ENCODE measurements at places on chromosomes 2 and 18.

- no peak for DNase-seq
Measured at GRCh38 chr2:119425620-119426395, 5.8 kb upstream of the TMEM37 start.

- no peak for DNase-seq
Measured at GRCh38 chr2:239318151-239318611, 82.6 kb downstream of the HDAC4 start.

GRCh38 chr18:42032447-42032846 lies 77.4 kb downstream of the PIK3C3 start:
- no peak for DNase-seq

DNA sequence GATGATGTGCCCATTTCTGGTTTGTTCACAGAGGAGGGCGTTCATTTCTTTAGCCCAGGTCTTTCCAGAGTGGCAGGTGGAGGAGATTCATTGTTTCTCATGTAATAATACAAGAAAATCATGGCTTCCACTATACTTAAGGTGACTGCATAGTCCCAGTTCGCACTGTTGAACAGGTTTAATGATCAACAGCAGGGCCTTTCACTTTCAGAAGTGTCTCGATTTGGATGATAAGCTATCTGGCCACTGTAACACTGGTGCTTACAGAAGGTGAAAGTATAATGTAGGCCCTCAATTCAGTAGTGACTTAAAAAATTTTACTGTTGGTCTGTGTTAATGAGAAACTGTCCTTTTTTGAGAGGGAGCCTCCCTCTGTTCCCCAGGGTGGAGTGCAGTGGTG lies 1.4 kb downstream of the RMC1 start:
- no peak for DNase-seq

DNA sequence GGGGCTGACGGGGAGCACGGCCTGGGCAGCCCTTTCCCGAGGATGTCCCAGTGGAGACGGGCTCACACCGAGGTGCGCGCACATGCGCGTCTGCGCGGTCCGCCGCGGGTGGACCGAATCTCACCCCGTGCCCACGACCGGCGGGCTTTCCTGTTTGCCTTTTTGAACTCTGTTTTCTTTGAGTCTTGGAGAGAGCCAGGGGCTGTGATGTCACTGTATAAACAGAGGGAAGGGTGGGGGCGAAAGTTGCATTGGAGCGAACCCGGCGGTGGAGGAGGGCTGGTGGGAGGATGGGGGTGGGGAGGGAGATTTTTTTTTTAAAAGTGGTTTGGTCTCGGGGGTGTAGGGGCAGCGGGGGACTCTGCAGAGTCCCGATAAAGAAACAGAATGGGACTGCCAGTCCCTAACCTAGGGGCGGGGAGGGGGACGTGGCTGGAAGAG lies 141.2 kb upstream of the CTAGE1 start:
- DNase-seq = peak; percentile 28

DNA sequence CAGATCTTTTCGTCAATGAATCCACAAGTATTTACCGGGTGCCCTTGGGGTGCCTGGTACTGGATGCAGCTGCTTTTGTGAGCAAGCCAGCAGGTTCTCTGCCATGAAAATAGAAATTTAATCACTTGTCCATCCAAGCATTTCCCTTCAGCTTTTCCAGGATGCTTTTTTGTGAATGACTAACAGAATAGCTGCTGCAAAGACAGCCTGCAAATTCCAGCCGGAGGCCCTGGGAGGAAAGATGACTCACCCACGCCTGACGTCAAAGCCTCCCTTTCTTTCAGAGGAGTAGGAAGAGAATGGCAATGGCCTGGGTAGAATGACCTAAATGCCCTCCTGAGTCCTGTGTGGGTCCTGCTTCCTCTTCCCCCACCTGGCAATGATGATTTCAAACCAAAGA lies 111.9 kb downstream of the AP1S3 start:
- DNase-seq = peak; percentile 74

DNA sequence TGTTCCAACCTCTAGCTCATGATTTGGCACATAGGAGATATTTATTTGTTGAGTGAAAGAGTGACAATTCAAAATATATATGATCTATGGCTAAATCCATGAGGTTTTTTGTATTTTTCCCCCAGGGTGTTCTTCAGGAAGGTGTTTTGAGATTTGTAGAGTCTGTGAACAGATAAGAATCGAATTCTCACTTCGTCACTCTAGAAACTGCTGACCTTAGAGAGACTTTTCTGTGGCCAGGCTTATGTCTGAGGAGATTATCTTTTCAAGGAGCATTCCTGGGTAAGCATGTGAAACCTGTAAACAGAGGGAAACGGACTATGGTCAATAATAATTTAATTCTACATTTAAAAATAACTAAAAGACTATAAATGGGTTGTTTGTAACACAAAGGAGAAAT lies 849 bp upstream of the ITGB6 start:
- DNase-seq = no peak

DNA sequence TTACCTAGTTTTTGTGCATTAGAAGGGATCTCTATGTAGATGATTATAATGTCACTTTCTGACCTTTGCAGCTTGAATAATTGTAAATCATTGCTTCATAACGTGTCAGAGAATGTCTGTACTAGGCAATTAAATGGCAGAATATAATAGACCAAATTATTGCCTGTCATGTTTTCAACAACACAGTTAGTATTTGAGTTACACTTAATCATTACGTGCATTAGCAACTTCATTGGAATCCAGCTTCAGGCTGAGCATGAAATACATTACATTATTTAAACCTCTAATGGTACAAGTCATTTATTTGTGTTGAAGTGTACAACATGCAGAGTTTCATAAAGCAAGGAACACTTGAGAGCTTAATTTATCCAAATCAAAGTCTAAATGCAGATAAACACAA lies 48.0 kb downstream of the ZNF407 start:
- DNase-seq = no peak

GRCh38 chr2:147548451-147548850 lies 296.4 kb upstream of the ACVR2A start:
- DNase-seq = no peak

- DNase-seq = no peak
Measured at GRCh38 chr18:1544016-1544415, 639.3 kb downstream of the ADCYAP1 start.

- peak; percentile 91 for DNase-seq
Measured at GRCh38 chr2:104853534-104854497, at the start of gene POU3F3. TSS of gene POU3F3 (plus strand) at chr2:104854115. CDS start at chr2:104855511, 1,396 bp downstream.

DNA sequence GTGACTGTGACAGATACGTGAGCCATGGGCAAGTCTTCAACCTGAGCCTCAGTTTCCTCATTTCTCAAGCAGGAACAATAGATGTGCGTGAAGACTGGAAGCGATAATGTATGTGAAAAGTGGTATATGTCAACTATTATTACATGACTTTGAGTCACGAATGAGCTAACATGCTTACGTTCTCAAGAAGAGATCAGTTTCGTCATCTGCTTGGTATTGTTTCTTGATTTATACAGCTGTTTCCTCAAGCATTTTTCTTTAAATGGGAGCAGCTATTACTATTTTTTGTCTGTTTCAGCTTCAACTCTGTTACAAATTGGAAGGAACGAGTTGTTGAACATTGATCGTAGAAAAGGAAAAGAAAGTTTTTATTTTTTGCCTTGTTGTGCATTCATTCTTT lies 48.5 kb upstream of the THOC1 start:
- no peak for DNase-seq

DNA sequence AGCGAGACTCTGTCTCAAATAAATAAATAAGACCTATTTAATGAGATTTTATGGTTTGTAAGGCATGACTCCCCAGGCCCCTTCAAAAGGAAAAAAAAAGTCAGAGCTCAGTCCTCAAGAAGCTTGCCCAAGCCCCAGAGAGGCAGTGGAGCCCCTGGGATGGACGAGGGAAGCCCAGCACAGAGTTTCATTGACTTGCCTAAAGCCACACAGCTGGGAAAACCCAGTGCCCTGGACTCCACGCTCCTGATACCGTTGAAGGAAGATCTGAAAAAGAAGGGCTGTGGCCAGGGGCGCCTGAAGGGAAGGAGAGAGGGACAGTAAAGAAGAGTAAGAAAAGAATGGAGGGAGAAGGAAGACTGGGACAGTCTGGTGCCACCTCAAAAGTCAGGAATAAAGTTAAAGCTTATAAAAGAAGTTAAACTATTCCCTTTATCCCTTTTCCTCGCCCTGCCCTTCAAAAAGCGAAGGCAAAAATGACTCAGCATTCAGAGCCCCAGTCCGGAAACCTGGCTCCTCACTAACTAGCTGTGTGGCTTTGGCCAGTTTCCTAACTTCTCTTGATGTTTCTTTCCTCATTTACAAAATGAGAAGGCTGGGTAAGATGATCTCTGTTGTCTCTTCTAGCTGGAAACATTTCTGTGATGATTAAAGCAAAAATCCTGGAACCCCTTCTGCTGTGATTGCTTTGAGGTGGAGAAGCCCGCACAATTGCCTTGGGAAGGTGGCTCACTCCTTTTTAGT lies 46.7 kb downstream of the LYPD1 start:
- DNase-seq = no peak

- DNase-seq = no peak
Measured at GRCh38 chr2:241546771-241547498, 11.6 kb upstream of the BOK start.

GRCh38 chr2:145546091-145546490 lies 1026.2 kb upstream of the ZEB2 start:
- no peak for DNase-seq

GRCh38 chr18:58067601-58068000 lies 23.6 kb downstream of the NEDD4L start:
- no peak for DNase-seq

DNA sequence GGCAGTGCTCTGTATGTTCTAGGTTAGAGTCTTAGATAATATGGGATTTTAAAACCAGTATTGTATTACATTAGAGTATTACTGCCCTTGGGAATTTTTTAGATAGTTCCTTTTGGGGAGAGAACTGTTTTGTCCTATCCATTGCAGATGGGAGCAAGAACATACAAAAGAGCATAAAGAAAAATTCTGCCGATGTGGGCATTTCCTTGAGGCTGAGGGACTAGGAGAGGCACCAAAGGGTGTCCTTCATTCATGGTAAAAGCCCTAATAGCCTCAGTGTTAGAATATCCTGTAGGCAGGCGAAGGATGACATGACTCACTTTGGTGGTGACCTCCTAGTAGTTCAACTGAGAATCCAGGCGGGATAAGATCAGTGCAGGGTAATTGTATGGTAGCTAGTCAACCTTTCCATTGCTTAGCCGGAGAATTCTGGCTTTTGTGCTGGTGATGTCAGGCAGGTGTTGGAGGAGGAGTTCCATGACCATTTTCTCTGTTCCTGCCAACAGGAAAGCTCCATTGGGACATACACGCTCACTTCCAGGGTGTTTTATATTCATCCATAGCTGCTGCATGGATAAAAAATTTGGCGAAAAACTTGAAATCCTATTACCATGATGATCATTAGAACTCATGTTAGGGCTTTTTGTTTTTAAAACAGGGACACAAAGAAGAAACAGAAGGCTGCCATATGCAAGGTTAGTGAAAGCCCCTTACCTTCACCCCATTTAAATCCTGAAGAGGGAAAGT lies 28.1 kb downstream of the EPAS1 start:
- DNase-seq = no peak
